ENCODE measurements at places on chromosomes 3 and 15. TPM values are rescaled to one million over a fixed set of nuclear protein-coding genes. Genes with fewer than 3 reads are reported as not detected.

DNA sequence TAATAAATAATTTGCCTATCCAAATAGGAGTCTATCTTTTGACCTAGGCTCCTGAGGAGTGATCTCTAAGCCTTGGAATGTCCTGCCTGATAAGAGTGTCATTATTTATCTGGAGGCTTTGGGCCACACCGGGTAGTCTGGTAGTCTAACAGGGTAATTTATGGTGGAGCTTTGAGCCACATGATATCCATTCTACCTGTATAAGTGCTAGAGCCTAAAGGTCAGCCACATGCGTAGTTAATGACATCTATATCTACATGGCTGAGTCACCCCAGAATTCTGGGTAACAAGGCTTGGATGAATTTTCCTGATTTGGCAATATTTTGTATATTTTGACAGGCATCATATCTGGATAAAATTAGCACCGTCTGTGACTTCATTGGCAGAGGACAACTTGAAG lies 681.4 kb downstream of the MCTP2 start:
- no peak for DNase-seq

DNA sequence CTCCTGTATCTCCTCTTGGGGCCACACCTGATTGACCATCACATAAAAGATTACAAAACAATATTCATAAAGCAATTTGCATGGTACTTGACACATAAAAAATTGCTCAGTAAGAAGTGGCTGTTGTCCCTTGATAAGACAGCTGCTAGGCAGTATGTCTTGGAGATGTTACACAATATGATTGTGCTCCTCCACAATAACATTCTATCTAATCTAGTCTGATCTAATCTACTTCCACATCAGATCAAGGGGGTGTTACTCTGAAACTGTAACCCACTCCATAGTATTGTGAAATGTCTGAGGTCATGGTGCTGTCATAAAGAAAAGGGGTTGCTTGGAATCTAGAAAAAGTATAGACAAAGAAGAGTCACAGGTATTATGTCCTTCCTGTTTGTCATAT lies 23.4 kb upstream of the AQP9 start:
- DNase-seq, result no peak

DNA sequence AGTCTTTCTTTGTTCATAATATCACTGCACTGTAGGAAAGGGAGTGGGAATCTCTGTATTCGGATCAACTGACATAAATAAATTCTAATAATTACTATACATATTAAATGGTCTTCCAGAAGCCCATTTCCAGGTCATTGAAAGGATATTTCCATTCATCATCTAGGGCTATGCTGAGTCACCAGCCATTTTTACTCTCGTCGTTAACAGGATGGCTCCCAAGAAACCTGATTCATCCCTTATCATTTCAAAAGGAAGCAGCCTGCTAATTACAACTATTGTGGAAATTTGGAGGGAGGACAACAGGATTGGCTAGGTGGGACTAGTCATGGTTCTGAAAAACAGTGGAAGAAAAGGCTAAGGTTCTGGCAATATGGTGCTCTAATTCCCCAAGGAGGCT lies 13.6 kb downstream of the GMNC start:
- DNase-seq, result no peak

GRCh38 chr3:142844339-142844977 lies 44.4 kb downstream of the PCOLCE2 start:
- no peak for DNase-seq

DNA sequence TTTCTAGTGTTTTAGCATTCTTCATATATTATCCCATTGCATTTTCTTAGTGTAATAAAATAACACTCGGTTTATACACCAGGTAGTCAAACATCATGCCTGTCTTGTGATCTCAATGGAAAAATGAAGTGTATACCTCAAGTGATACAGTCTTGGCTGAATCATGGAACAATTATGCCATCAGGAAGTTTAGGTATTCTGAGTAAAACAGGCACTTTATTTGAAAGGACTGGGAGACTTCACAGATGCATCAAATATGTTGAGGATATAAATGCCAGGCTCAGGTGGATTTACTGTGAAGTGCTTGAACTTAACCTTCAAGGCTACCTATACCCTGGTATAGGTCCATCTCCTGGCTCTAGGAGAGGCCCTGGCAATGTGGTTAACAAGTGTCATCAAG lies 8.5 kb downstream of the TGFBR2 start:
- DNase-seq, result no peak

GRCh38 chr15:65326818-65327217 lies 22.3 kb downstream of the RNU5B-1 start:
- DNase-seq, result no peak

DNA sequence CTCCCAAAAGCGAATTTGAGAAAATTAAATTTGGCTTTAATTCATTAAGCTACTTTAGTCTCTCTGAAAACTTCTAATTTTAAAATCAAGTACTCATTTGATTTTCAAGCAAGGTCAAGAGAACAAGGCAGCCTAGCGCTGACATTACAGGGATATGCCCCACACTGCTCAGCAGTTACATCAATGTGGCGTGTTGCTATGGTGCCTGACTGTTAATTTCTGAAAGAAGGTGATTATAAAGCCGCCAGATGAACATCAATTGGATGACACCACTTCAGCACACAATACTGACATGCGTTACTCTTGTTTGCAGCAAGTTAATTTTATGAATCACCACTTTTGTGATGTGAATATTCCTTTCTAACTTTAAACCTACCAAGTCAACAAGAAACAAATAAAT lies 284.4 kb downstream of the FOXP1 start:
- DNase-seq, result no peak

GRCh38 chr15:48565560-48566482 lies 79.7 kb downstream of the FBN1 start:
- DNase-seq, result no peak

GRCh38 chr3:102841866-102842265 lies 407.1 kb downstream of the ZPLD1 start:
- DNase-seq, result no peak

DNA sequence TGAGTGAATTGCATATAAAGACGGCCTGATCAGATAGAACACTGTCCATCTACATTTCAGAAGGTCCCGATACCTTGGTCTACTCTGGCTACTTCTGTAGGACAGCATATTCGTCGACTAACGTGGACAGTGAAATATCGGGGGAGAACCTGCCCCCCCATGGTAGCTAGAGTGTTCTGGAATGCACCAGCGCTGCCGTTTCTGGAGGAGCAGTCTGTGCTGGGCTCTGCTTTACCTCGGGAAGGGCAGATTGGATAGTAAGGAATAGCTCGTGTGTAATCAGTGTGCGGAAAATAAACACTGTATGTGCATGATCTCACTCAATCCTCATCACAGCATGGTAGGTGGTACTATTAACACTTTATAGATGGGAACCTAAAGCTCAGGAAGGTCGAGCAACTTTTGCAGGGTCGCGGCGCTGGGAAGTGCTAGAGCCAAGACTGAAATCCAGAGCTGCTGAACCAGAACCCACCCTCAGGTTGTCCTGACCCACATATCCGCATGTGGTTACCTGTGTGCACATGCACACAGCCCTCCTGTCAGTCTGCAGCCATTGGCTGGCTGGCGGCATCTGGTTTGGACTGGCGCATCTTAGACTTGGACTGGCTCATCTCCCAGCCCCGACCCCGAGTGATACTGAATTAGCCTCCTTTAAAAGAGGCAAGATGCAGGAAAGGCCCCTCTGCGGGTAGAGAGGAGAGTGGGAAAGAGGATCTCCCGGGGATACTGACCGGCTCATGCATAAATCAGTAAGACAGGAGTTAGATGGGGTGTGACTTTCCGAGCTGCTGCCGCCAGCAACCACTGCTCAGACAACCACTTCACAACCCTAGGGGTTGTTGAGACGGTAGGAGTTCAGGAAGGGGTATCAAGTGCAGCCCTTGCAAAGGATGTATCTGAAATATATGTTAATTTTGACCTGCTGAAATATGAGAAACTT lies 155.0 kb upstream of the BHLHE40 start:
- DNase-seq, result no peak

- DNase-seq, result peak; percentile 45
These were observed 461 bp downstream of the COPB2 start for GRCh38 chr3:139388821-139389551.

DNA sequence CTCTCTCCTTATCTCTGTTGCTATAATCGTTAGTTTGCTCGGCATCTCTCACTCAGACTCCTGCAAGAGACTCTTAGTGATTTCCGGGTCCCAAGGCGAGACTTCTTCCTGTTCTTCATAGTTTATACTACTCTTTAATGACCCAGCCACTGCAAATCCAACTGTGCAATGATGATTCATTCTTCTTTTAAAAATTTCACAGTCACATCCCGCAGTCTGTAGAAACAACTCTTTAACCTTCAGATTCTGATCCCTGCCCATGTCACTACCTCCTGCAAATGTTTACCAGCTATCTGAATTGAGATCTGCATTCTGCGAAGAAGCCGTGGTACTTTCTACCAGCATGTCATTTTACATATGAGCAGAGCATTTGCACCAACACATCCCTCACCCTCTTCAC lies 2.8 kb upstream of the VGLL3 start:
- no peak for DNase-seq

- no peak for DNase-seq
These were observed 88.4 kb downstream of the VGLL4 start for GRCh38 chr3:11555211-11555782.

DNA sequence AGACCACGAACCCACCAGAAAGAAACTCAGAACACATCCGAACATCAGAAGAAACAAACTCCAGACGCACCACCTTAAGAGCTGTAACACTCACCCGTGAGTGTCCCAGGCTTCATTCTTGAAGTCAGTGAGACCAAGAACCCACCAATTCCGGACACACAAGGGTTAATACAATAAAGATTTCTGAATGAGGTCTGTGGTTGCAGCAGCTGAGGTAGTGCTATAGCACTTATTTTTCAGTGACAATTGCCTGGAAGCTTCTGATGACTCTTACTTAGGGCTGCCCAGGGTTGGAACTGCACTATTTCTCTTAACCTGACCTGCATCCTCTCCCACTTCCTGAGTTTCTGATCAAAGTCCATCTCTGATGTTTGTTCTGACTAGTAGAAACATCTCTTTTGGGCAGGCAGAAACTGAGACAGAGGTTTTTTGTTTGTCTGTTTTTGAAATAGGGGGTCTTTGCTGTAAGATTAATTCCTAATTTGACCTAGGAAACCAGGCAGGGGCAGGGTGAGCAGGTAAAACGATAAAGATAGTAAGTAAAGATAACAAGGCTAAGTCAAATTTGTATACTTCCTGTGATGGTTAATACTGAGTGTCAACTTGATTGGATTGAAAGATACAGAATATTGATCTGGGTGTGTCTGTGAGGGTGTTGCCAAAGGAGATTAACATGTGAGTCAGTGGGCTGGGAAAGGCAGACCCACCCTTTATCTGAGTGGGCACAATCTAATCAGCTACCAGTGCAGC lies 169.1 kb downstream of the GAP43 start:
- peak; percentile 53 for DNase-seq

DNA sequence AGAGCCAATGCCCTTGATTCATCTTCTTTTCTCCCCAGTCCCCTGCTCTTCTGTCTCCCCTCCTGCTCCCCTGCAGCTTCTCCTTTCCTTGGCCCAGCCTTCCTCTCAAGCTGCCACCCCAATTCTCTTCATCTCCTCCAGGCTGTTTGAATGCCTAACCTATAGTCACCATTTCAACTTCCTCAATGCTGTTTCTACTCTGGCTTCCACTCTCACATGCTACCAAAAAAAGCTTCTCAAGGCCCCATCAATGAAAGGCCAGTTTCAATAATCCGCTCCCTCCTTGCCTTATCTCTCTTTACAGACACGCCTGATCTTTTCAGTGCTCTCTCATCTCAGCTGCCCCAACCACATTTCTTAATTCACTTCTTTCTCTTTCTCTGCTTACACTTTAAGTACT lies 212.2 kb upstream of the GPR149 start:
- DNase-seq, result no peak

DNA sequence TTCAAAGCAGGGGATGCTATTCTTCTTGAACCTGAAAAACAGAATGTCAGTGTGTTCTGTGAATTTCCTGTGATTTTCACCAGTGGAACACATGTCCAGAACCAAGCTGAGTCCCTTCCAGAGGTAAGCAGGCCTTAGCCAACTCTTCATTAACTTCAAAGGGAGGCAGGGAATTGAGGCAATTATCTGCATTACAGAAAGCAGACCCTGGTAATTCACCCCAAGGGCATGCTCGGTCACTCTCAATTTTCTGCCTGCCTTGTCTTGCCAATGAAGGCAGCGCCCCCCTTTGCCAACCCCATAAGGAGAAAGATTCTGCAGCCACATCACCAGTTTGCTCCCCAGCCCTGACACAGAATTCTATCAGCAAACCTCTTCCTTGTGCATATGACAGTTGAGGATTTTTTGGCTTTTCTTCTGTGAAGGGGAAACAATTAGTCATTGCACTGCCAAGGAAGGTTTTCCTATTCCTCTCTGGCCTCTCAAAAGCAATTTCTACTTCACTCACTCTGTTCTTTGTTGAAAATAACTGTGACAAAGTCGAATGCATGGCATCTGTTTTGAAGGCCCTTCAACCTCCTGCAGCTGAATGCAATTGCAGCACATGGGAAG lies 85.3 kb downstream of the HHLA2 start:
- no peak for DNase-seq

DNA sequence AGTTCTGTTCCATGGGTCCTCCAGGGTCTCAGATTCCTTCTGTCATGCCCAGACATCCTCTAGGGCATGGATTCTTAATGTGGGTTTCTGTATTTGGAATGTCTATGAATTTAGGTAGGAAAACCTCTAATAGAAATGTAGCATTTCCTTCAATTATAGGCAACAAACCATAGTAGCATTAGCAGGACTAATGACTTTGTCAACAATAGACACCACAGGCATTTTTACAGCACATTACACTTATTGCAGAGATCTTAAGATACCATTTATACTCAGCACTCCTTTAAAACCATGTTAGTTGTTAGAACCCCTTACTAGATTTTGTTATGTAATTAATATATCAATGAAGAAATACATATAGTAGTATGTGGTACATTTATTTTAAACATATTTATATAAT lies 77.8 kb upstream of the TBC1D5 start:
- DNase-seq, result no peak

GRCh38 chr3:177345049-177345972 lies 148.0 kb upstream of the TBL1XR1 start:
- DNase-seq, result peak; percentile 82

GRCh38 chr3:125351152-125351551 lies 24.0 kb downstream of the ZNF148 start:
- DNase-seq, result no peak

- no peak for DNase-seq
These were observed 331.5 kb upstream of the CFAP20DC start for GRCh38 chr3:59381282-59381681.

SPINK8 gene
- not detected for total RNA-seq

MST1R gene
- total RNA-seq, result 1.5 TPM

STIMATE gene
- 34.7 TPM for total RNA-seq

ONECUT1 gene
- total RNA-seq, result not detected

STRIT1 gene
- not detected for total RNA-seq

IQGAP1 gene
- total RNA-seq, result 229 TPM

HDC gene
- total RNA-seq, result not detected

FBXW12 gene
- total RNA-seq, result not detected

NANOGP8 gene
- total RNA-seq, result not detected

SLTM gene
- 117 TPM for total RNA-seq

ROPN1 gene
- total RNA-seq, result not detected

ANKUB1 gene
- total RNA-seq, result not detected

CNTN4 gene
- total RNA-seq, result not detected

P2RY12 gene
- total RNA-seq, result not detected

ZNF620 gene
- total RNA-seq, result 6.3 TPM

Measured in activated CD4-positive, alpha-beta memory T cell treated with anti-CD3 and anti-CD28 coated beads, Interleukin-2, amount 10 ng/mL, durations not matched to agents 7 days and 5 days (primary cell).